Activated naive CD8-positive, alpha-beta T cell treated with anti-CD3 and anti-CD28 coated beads for 36 hours (primary cell): ENCODE measurements at places on chromosomes 7 and 10.

GRCh38 chr10:95963991-95964389, 56.2 kb downstream of the CC2D2B start:
- DNase-seq, result no peak

DNA sequence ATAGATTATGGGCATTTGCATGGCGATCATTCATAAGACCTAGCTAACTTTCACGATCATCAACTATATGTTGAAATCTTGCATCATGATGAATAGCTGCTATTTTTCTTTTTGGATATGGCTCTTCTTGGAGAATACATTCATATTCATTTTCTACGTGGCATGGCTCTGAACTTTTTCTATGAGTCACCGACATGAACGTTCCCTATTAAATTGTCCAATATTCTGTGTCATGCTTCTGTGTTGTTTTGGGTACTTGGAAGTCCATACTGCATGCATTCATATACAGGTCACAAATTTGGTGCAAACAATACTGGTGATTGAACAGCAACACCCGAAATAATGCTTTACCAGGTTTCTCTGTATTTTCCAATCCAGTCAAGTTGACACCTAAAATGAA, 37.9 kb upstream of the ANKRD1 start:
- DNase-seq, result no peak

GRCh38 chr10:60286559-60286958, 103.1 kb downstream of the ANK3 start:
- no peak for DNase-seq

- no peak for DNase-seq
Observed at GRCh38 chr10:59099481-59099880, 77.0 kb upstream of the PHYHIPL start.

GRCh38 chr10:59372543-59372942, 10.2 kb upstream of the FAM13C start:
- no peak for DNase-seq

GRCh38 chr7:111173990-111174389, 83.1 kb downstream of the LRRN3 start:
- no peak for DNase-seq

DNA sequence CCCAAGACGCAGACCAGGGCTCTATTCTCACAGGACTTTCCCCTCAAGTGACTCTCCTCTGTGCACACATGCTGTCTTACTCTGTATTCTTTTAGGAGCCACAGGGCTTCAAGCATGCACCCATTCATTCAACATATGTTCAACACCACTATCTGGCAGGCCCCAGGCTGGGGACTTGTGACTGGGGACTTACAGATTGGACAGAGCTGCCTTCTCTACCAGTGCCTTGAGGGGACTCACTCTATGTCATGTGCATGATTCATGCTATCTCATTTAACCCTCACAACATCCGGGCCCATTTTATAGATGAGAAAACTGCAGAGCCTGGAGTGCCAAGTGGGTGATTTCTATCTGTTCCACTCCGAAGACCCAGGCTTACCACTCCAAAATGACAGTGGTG, 34.3 kb downstream of the MYL10 start:
- no peak for DNase-seq

DNA sequence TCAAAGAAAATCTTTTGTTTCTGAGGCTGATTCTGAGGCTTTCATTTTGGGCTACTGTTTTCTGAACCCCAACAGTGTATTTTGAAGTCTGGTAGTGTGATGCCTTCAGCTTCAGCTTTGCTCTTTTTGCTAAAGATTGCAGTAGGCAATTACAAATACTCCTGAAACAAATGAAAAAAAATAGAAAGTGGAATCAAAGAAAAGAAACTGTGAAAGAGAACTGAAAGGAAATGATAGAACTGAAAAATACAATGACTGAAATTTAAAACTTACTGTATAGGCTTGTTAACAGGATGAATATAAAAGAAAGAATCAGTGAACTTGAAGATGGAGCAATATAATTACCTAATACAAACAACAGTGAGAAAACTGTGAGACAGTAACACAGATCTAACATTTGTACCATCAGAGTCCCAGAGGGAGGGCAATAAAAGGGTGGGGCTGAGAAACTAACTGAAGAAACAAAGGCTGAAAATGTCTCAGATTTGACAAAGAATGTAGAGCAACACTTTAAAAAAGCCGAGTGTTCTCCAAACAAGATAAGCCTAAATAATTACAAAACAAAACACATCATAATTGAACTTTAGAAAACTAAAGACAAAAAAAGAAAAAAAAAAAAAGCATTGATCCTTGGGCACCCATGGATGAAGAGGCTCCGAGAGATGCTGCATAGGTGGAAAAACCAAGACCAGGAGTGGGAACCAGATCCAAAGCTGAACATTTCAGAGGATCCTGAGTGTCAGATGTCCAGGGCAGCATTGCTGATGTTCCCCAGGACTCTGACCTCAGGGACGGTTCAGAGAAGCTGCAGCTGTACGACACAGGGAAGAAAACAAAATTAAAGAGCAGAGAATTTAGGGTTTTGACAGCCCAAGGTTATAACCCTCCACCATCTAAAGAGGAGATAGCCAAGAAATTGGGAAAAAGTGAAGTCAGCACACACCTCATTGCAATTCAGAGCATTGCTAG, 223.2 kb upstream of the IGFBP3 start:
- no peak for DNase-seq

DNA sequence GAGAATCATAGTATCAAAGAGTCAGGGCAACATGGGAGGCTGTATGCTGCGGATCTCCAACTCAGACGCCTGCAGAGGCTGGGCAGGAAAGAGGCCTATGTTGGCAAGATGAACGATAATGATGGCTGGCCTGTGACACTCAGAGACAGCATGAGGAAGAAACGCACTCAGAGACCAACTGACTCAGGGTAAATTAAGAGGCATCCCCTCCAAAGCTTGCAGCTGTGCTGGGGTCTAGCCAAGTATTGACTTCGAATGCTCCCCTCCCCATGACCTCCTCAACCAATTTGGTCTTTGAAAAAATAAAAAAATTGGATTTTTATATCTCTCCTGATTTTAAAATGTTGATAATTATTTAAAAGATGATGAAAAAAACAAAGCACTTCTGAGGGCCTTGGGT, 718.9 kb downstream of the GRID1 start:
- DNase-seq, result no peak

DNA sequence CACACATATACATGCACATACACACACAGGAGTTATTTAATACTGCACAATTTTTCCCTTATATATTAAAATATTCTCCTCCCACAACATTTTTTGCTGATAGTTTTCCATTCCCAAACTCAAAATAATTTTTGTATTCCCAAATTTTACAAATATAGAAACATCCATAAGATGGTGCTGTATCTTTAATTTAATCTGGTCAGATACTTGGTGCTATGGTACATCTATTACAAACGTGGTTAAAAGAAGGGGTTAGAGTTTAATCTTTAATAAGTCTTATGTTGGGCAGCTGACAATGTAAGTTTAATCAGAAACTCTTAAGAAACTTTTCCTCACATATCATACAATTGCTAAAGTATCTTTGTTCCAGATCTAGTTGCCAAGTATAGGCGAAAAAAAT, 10.2 kb upstream of the CADPS2 start:
- no peak for DNase-seq

DNA sequence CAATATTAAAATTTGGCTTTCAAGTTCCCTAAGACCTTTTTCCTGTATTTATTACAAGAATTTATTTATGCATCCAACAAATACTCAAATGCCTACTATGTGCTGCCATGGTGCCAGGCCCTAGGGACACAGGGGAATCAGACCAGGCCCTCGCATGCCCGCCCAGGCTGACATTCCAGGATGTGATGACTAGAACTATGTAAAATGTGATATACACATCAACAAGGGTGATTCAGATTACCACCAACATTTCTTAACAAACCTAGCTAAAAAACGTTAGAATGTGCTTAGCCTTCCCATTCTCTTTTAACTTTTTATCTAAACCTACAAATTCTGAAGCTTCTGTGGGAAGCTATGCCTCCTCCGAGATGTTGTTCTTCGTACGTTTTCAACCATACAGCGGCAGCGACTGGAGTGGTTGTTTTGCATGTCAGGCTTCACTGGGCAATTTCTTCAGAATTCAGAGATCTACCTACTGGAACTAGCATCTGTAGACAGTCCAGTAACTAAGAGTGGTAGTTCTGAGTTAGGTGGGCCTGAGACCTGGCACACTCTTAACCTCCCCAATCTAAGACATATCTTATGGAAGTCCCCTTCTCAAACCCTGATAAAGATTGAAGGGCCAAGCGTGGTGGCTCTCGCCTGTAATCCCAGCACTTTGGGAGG, 22.1 kb downstream of the GNA12 start:
- no peak for DNase-seq

- no peak for DNase-seq
Observed at GRCh38 chr7:23523486-23524075, 8.2 kb downstream of the TRA2A start.

- DNase-seq, result peak; percentile 6
Observed at GRCh38 chr10:88707429-88708155, 1.5 kb downstream of the LIPK start.

GRCh38 chr7:6227294-6227846, 45.1 kb downstream of the CYTH3 start:
- DNase-seq, result no peak

DNA sequence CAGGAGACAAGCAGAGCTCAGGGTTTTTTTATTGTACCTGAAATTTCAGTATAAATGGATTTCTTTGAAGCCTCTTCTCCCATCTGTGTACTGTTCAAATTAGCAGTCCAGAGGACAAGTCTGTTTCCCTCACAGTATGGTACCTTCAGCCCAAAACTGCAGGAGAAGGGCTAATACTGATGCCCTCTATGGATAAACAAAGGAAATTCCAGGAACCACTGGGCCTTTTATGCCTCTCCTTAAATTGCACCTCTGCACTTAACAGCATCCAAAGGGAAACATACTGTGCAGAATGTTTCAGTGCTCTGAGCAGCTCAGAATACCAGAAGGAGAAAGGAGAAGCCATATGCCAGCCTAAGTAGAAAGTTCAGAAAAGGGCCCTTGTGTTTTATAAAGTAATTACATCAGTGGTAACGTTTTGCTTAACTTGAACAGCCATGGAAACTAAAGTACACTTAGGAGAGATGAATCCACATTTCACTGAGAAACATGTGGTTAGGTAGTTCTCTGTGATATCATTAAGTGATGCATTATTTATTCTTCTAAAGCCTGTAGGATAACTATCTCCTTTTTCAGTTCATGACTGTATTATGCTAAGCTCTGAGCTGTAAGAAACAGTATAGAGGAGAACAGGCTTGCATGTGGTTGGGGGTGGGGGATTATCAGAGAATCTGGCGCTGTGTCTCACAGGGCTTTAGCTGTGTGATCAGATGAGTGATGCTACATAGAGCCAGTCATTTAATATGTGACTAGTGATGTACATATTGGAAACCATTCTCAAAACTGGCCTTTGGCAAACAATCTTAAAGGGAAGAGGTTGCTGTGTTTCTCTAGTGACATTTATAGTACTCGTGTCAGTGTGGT, 111.3 kb downstream of the POU6F2 start:
- no peak for DNase-seq

GRCh38 chr10:57017356-57018037, 656.4 kb upstream of the ZWINT start:
- DNase-seq, result no peak
